ENCODE measurements at places on chromosomes 11 and 22.
A peak's percentile ranks its signal among the peaks of the same experiment; 100 is the strongest.

- no peak for DNase-seq
These were observed 25.9 kb upstream of the SMTN start for GRCh38 chr22:31055117-31055634.

DNA sequence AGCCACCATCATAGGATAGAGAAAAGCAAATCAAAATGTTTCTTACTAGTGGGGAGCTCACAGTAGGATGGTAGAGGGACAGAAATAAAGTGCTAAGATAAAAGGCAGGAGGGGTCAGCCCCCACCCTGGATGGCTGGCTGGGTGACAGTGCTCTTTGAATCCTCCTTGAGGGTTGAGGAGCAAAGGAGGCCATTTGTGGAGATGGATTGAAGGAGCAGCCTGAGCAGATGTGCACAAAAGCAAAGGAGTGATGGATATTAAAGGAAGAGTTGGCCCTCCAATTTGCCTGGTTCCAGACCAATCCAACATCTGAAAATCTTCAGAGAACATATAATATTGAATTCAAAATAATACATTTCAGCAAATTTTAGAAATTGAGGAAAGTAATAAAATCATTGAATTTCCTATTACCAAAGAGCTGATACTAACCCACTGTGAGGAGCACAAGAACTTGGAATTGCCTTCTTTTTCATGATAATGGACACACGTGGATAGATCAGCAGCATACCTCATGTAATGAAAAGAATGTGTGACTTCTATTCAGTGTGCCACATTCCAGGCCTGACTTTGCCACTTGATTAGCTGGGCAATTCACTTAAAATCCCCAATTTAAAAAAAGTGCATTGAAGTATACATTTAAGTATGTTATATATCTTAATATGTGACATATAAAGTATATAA is 287.0 kb downstream of the FAT3 start:
- no peak for DNase-seq

- no peak for DNase-seq
These were observed 37.0 kb upstream of the TIMP3 start for GRCh38 chr22:32764330-32765131.

- DNase-seq: no peak
These were observed 13.8 kb upstream of the RBM4B start for GRCh38 chr11:66691311-66691980.

DNA sequence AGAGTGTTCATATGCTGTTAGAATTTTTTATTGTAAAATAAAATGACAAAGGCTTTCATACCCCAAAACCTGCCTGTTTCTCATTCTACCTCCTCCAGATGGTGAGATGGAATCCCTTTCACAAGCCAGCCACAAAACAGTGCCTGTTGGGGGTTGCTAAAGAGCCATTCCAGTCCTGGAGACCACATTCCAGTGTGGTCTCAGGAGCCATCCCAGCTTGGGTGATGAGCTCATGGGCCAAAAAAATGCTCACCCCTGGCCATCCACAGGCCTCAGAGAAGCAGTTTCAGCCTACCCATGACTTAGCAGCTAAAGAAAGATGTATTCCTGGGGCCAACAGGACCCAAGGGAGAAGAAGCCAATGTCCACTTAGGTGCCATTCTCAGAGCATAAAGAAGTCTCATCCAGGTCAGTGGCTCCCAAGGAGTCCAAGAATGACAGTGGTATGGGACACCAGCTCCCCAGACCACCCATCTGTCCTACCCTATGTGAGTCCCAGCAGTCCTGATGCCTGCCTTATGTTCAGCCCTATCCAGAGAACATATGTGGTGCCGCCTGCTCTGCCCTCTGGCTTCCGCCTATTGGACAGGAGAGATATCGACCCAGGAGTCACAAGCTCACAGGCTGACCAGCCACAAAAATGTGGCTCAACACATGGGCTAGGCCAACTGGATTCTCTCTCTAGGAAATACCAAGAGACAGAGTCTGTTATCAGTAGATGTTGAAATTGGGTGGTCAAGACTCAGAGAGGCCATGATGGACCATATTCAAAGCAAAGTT is 26.4 kb downstream of the C11orf91 start:
- DNase-seq: no peak

DNA sequence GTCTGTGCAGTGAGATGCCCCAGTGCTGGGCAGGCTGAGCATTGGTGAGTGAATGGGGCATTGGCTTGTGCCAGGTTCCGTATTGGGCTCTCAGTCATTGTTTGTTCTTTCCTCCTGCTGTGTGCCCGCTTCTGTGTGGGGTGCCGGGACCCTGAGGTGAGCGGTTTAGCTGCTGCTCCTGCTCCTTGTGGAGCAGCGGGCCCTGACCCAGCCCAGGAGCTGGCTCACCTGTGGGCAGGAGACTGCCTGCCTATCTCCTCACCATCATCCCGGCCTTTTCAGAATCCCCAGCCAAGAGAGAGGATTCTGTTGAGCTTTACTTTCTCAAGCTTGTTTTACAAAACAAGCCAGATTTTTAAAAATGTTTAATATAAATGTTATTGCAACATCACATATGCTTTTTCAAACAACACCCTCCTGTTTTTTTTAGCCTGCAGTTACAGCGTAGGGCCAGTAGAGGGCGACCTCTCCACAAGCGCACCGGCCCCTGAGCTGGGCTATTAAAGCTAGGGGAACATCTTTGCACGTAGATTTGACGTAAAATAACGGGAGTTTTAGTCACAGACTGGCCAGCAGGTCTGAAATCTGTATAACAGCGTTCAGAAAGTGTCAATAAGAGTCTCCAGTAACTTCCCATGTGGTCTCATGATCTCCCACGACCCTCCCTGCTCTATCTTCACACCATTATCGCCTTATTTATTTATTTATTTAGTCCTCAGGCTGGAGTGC is 25.1 kb upstream of the RELT start:
- DNase-seq: peak; percentile 68

GRCh38 chr11:71281831-71282230 is 29.5 kb upstream of the SHANK2 start:
- DNase-seq: no peak

- DNase-seq: no peak
These were observed 1.3 kb downstream of the GNG3 start for GRCh38 chr11:62708793-62709192.

DNA sequence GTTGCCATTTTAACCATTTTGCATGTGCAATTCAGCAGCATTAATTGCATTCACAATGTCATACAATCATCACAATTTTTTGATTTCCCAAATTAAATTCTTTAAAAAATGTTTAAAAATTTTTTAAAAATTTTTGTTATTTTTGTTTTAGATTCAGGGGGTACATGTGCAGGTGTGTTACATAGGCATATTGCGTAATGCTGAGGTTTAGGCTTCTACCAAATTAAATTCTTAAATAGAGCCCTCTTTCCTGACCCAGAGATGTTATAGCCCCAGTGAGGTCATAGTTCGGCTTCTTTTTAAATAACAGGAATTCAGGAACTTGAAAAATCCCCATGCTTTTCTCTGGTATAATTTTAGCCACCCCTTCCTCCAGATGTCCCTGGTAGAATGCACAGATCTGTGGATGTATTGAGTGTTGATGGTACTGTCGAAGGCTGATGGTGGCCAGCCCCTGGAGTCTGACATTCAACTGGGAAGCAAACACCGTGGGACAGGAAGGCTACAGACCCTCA is 11.3 kb upstream of the AMPD3 start:
- no peak for DNase-seq

- no peak for DNase-seq
These were observed 18.6 kb downstream of the CREB3L1 start for GRCh38 chr11:46296059-46296527.

GRCh38 chr22:46180370-46181137 is 30.2 kb downstream of the PPARA start:
- DNase-seq: no peak

DNA sequence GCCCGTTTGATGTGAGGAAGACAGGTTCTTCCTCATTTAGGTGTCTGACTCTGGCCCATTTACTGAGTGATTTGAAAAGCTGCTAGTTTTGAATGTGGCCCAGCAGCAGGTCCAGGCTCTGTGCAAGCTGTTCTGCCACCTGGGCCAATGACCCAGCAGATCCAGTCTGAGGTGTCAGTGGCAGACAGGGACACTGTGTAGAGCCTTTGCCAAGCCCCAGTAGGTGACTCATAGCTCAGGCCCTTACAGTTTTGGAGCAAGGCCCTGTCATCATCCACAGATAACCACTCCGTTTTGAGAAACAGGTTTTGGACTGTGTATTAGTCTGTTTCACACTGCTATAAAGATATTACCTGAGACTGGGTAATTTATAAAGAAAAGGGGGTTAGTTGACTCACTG is 23.9 kb downstream of the TSPAN32 start:
- no peak for DNase-seq

DNA sequence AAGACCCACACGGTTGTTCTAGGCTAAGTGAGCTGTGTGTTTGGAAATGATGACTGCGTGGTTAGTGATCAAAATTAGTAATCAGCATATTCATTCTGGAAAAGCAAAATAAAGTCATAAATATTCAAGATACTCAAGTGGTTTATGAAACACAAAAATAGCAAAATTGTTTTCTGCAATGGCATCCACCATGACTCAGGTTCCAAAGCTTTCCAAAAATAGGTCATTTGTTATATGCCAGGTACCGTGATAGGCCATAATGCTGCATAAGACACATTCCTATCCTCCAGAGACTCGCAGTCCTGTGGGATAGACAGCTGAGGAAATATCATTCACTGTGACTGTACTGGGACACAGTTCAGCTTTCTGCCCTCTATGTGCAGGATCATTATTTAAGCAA is 2.4 kb upstream of the ATL3 start:
- DNase-seq: no peak

- no peak for DNase-seq
These were observed 221.9 kb upstream of the GRIA4 start for GRCh38 chr11:105388006-105388405.

GRCh38 chr11:133697603-133698180 is 147.6 kb downstream of the SPATA19 start:
- no peak for DNase-seq

- DNase-seq: peak; percentile 72
These were observed 371.8 kb upstream of the CHORDC1 start for GRCh38 chr11:90594658-90595057.

DNA sequence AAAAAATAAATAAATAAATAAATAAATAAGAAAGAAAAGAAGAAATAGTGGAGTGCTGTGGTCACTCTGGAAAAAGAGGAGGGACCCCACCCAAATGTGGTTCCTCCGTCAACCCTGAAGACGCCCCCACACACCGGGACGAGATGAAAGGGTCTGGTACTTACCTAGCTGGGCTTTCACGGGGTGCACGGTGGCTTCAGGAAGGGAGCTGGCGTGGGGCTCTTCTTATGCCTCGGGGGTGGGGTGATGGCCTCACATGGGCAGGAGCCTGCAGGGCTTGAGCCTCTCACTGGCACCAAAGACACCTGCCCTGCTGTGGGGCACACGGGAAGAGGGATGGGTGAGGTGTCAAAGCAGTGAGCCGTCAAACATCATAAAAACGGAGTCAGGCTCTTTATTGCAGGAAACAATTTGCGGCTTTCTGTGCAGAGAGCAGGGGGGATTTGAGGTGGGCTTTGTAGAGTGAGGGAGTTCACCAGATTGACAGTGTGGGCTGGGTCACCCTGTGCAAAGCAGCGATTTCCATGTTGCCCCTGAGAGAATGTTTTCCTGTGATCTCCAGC is 28.0 kb upstream of the KRTAP5-6 start:
- no peak for DNase-seq

- DNase-seq: no peak
These were observed 32.1 kb downstream of the FAM168A start for GRCh38 chr11:73565804-73566203.

DNA sequence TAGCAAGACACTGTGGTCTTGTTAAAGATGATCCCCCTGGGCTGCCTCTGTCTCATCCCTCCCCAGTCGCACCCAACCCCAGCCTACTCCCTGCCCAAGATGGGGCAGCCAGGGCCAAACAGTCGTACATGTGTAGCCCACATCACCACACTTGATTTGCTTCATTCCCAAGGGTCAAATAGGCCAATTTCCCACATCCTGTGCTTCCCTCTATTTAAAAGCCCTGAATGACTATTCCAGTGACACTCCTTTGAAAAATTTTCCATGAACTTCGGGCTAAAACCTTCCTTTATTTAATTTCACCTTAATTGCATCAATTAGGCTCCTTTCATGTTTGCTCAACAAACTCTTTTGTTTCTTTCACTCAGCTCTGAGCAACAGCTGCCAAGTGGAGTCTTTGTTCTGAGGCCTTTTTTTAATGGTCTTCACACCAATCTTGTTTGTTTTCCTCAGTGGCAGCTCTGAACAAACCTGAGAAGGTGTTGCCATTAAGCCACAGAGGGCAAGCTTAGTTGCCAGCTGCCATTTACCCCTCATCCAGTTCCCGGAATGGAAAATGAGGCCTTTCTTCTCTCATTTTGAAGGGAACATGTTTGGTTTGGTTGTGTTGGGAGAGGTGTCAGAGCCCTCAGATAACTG is 126.9 kb downstream of the APIP start:
- DNase-seq: no peak

DNA sequence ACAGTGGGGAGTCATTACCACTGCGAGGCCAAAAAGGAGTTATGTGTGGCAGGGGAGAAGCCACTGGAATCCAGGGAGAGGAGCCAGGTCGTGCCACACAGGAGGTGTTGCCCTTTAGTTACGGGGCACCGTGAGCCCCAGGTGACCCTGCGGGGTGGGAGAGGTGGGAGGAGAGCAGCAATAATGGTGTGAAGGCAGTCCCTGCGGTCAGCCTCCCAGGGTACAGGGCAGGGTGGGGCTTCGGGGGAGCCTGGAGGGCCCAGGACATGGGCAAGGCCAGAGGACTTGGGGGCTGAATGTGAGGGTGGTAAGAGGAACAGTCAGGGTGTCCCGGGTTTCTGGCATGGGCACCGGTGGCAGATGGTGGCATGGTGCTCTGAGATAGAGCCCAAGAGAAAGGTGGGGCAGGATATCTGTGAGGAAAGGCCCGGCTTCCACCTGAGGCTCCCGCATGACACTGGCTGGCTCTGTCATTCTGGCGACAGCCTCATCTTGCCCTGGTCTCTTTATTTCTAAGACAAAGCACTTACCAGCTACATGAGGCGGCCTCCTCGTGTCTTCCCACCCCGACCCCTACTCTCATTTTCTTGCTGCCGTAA is 82.6 kb upstream of the LMO1 start:
- DNase-seq: no peak

DNA sequence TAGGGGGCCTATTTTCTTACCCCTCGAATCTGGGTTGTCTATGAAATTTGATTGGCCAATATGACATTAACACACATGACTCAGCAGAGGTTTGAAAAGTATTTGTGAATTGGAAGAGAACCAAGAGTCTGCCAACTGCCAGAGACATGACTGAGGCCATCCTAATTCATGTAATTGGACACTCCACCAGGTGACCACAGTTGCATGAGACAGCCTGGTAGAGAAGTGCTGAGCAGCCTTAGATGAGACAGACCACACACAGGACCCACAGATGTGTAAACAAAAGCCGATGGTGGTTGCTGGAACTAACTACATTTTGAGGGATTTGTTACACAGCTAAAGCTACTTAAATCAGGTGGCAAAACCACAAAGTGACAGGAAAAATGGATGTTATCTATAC is 855 bp upstream of the MS4A5 start:
- DNase-seq: peak; percentile 67

GRCh38 chr11:129733981-129734380 is 81.7 kb upstream of the TMEM45B start:
- no peak for DNase-seq

- DNase-seq: no peak
These were observed 45.5 kb downstream of the CELSR1 start for GRCh38 chr22:46491946-46492345.

GRCh38 chr11:17418444-17419081 is 30.1 kb upstream of the KCNJ11 start:
- no peak for DNase-seq
